Glomerular endothelial cell (primary cell): ENCODE measurements at places on chromosomes 1 and 21.

- peak; percentile 36 for DNase-seq
These were observed 33.8 kb downstream of the OR10J1 start for GRCh38 chr1:159473335-159473734.

GRCh38 chr21:28805885-28806284, 186.8 kb downstream of the LTN1 start:
- DNase-seq: peak; percentile 69

DNA sequence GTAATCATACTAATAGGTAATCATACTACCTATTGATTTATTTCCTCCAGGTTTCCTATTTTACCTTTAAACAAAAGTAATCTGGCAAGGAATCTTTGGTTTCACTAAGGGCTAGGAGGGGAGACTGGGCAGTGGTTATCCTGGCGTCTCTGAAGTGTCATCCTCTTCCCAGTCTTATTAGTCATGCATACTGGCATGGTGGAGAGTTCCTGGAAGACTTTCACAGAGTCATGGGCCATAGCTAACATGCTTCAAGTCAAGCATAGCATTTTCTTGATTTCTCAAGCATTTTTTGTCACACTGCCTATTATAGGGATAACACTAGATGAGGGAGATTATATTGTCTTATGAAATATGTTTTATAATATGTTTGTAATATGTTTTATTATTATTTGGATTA, 64.0 kb upstream of the ASB17 start:
- no peak for DNase-seq

- no peak for DNase-seq
These were observed 59.3 kb downstream of the TOR1AIP2 start for GRCh38 chr1:179818260-179818659.

GRCh38 chr1:243394066-243394465, 138.2 kb downstream of the SDCCAG8 start:
- DNase-seq: no peak

GRCh38 chr1:169115891-169116585, 9.5 kb downstream of the ATP1B1 start:
- DNase-seq: no peak

GRCh38 chr21:33651965-33652680, 9.8 kb downstream of the ITSN1 start:
- no peak for DNase-seq
